ENCODE measurements at places on chromosomes 13 and 19.

- DNase-seq, result no peak
Observed at GRCh38 chr19:39299404-39299803, 3.2 kb downstream of the IFNL1 start.

DNA sequence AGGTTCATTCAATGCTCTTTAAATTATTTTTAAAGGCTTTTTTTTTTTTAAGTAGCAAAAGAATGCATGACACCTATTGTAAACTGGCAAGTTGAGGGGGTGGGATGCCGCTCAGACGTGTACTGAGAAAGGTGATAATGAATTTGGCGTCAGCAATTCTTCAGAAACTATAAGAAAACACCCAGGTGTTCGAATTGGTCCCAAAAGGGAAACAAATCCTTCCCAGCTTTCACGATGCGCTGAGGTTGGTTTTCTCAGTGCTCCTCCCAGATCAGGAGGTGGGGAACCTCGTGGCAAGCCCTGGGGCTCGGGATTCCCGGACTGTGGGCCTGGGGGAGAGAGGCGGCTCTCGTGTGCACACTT is 543 bp upstream of the FAM124A start:
- no peak for DNase-seq

DNA sequence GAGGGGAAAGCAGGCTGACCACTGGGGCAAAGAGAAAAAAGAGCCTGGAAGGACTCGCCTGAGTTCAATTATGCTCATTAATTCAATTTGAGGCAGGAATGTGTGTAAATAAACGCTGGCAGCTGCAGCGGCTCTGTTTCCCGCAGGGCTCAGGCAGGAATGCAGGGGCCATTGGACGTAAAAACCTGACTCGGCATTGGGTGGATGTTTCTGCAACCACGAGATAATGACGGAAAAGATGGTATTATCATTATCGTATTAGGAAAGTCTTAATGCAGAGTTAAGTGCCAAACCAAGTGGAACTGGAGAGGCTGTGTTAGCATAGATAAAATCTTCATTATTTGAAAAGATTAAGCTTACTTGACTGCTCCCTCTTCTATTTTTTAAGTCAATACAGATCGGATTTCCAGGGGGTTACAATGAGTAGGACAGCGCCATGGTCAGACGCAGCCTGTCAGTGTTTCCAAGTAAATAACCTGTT is 169.8 kb downstream of the SHISA2 start:
- DNase-seq, result no peak

DNA sequence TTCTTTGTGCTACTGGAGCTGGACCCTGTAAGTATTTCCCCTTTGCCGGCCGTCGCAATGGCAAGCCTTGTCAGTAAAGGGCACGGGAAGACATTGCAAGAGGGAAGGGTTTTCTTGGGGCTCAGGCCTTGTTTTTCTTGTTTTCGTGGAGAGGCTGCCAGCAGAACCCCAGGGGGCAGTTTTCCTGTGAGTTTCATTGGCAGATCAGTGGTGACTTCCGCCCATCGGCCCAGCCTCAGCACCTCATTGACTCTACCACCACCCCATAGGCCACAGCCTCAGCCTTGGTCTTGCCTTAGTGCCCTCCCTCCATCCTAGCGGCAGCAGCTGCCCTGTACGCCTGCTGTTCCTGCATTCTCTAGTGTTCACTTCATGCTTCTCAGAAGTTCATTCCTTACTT is 61.5 kb downstream of the GJA3 start:
- no peak for DNase-seq

- no peak for DNase-seq
Observed at GRCh38 chr13:22937953-22938352, 242.8 kb upstream of the SGCG start.

- no peak for DNase-seq
Observed at GRCh38 chr19:41871573-41872383, 5.3 kb upstream of the CD79A start.

All from amygdala (tissue), 56 donors.